AG20443 (cell line): ENCODE measurements at places on chromosomes 5 and 9.

- no peak for DNase-seq
Measured at GRCh38 chr5:150217038-150217437, 27.2 kb downstream of the SLC6A7 start.

DNA sequence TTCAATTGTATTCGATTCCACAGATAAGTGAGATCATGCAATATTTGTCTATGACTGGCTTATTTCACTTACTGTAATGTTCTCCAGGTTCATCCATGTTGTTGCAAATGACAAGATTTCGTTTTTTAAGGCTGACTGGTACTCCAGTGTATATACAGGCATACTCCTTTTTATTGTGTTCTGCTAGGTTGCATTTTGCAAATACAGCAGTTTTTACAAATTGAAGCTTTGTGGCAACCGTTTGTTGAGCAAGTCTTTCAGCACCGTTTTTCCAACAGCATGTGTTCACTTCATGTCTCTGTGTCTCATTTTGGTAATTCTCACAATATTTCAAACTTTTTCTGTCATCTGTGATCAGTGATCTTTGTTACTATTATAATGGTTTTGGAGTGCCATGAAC is 82.7 kb downstream of the DMXL1 start:
- DNase-seq, result no peak

DNA sequence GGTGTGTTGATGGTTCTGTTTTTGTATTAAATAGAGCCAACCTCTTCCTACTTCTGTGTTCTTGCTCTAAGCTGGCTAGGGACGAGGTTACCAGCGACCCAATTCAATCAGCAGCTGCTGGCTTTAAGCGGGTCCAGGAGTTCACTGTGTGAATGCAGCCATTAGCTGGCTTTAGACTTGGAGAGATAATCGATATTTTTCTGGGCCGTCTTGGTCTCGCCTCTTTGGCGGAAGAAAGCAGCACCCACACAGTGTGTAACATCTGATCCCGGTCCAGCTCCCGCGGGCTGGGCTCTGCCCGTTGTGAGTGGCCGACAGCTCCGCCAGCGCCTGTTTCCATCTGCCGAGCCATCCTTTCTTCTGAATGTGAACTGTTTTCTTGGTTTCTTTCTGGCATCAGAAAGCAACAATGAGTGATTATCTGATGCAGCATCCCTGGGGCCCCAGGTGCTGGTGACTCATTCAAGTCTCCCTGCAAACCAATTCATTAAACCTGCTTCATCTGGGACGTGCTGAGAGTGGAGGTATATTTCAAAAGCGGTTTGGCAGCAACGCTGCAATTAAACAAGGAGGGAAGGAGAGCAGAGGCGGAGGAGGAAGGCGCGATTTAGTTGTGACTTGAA is 90.8 kb upstream of the IRX4 start:
- peak; percentile 1 for DNase-seq

- DNase-seq, result no peak
Measured at GRCh38 chr5:116389601-116390000, 185.0 kb downstream of the SEMA6A start.

DNA sequence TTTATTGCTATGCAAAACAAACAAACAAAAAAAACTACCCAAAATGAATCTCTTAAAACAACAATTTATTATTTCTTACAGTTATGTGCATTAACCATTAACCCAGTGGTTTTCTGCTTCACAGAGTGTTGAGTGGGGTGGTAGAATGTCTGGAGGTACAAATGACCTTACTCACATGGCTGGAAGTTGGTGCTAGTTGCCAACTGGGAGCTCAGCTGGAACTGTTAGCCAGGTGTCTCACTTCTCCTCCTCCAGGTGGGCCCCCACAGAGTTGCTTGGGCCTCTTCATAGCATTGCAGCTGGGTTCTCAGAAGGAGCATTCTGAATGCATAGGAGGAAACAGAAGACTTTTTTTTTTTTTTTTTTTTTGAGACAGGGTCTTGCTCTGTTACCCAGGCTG is 10.5 kb upstream of the B4GALT1 start:
- no peak for DNase-seq

DNA sequence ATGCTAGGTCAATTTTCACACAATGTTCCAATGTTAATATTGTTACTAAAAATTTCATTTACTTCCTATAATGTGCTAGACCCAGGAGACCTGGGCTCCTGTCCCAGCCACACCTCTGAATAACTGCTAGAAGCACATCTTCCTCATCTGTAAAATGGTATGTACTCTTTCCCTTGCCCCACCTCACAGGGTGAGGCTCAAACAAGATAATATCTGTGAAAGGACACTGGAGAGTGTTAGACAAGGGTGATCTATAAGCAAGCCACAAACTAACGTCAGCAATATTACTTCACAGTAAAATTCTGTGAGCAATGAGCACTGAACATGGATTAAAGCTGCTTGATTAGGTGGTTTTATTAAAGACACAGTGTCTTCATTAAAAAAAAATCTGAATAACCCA is 186.4 kb downstream of the EPB41L4A start:
- DNase-seq, result no peak

GRCh38 chr5:61790678-61791077 is 458.6 kb downstream of the ZSWIM6 start:
- DNase-seq, result no peak

- DNase-seq, result no peak
Measured at GRCh38 chr5:174309131-174309795, 263.8 kb downstream of the NSG2 start.

- DNase-seq, result peak; percentile 93
Measured at GRCh38 chr5:169695919-169696490, 58.9 kb downstream of the DOCK2 start.

DNA sequence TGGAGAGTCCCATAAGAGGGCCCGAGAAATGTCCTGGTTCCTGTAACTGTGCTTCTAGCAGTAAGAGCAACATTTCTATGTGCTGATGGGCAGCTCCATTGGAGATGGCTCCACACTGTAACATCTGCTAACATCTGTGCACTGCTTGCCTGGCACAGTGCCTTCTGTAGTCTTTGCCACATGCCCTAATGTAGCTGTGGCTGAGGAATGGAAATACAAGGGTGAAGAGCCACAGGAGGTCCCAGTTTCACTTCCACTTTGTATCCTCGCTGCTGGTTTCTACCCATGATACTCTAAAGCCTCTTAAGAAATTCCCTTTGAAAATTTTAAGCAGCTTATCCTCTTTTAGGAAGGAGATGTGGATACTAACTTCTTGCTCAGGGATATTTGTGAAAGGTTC is 97.4 kb downstream of the HOMER1 start:
- peak; percentile 44 for DNase-seq

- DNase-seq, result no peak
Measured at GRCh38 chr9:96113032-96113431, 188.9 kb downstream of the HSD17B3 start.

- DNase-seq, result peak; percentile 85
Measured at GRCh38 chr5:81768935-81769452, 18.1 kb upstream of the SSBP2 start.

DNA sequence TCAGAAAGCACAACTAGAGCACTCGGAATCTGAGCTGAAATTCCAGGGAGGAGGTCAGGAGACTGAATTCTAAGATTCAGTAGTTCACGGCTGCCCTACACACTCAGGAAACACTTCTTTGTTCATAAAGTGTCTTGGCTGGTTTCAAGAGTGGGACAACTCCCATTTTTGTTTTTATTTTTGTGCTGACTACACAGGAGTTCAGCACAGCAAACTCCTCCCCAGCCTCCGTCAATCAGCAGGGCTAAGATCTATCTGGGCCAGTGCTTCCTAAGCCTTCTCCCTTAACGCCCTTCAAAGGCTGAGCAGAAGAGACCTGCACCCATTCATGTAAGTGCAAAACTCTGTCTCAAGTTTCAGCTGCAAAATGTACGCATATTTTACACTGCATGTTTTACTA is 250.1 kb downstream of the CRB2 start:
- no peak for DNase-seq

GRCh38 chr9:33795281-33795680 is at the start of gene PRSS3:
TSS of gene PRSS3 (plus strand) at chr9:33795561. CDS start at chr9:33795574, 13 bp downstream.
- DNase-seq, result no peak

- DNase-seq, result no peak
Measured at GRCh38 chr5:127031863-127032232, 1.5 kb upstream of the MARCHF3 start.

- DNase-seq, result no peak
Measured at GRCh38 chr9:7216004-7216841, 458.4 kb downstream of the KDM4C start.

DNA sequence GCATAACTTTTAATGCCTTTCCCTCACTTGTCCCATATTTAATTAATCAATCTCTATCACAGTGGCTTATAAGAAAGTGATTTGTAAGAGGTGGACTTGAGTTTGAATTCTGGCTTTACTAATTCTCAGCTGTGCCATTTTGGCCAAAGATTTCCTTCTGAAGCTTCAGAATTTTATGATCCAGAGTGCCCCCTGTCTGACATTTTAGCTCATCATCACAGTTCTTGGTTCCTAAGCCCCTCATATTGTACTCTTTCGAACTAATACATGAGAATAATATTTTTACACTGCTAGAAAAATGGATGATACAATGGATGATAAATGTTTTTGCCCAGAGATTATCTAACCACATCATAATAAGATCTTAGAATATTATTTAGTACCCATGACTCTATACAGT is 1014.1 kb downstream of the PTPRD start:
- no peak for DNase-seq

GRCh38 chr5:98564836-98565235 is 208.6 kb upstream of the RGMB start:
- no peak for DNase-seq

- no peak for DNase-seq
Measured at GRCh38 chr9:97963232-97963631, 19.9 kb upstream of the ANP32B start.

DNA sequence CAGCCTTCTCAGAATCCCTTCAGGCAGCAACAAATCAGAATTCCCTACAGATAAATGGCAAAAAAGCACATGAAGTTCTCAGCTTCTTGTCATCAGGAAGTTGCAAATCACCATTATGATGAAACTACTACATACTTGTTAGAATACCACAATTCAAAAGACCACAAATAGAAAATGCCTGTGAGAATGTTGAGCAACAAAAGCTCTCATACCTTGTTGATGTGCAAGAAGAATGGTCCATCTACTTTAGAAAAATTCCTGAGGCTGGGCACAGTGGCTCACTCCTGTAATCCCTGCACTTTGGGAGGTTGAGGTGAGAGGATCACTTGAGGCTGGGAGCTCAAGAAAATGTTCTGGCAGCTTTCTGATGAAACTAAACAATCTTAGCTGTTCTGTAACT is 278.1 kb downstream of the ICE1 start:
- DNase-seq, result no peak

DNA sequence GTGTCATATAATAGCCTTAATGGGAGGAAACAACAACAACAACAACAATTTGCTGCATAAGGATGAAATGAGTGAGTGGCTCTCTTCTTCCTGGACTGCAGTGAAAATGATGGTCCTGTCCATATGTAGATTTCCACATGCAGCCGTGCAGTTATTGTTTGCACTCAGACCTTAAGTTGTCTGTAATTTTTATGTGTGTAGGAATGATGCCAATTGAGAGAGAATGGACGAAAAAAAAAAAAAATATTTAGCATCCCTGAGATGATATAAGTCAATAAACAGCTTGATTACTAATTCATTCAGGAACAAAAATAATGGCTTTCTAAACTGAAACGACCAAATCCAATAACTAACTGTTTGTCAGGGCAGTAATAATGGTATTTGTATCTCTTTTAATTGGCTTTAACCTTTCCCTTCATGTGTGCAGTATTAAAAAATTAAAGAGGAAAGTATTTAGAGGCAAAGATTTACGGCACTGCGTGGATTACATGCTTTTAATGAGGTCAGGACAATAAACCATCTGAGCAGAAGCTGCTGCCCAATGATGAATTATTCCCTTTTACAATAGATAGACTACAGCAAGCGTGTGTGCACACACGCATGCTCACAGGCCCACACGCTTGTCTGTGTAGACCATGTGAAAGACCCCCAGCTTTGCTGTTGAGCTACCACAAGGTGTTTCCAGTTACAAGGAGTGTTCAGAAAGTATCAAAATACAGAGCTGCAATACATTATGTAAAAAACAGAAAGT is 459.5 kb upstream of the WWC1 start:
- DNase-seq, result no peak

- DNase-seq, result no peak
Measured at GRCh38 chr9:97848480-97849237, 4.4 kb upstream of the FOXE1 start.

DNA sequence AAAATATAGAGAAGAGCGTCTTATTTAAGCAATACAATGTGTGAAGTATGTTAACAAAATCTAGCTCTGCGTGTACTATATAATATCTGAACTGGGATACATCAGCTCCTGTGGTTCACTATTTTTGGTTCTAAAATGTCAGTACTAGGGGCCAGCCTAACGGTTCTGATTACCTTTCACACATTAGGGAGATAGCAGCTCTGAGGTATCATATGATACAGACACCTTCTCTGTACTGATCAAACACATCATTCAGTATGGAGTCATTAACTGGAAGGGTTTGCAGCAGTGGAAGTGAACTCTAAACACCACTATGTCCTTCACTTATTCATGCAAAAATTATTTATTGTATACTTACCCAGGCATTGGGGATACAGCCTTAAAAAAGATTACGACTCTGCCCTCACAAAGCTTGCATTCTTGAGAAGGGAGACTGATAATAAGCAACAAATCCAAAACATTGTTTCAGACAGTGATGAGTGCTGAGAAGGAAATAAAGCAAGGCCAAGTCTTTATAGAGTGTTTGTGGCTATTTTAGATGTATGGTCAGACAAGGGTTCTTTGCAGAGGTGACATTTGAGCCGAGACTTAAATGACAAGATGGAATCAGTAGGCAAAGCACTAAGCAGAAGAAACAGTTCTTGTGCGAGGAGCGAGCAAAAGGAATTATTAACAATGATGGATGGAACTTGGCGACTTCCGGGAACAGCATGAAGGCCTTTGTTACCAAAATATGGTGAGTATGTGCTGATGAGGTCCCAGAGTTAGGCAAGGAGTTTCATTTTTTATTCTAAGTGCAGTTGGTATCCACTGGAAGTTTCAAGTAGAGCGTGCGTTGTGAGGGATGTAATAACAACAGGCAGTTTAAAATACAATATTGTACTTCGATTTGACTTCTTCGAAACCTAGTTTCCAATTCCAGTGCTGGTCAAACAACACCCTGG is 1.8 kb upstream of the LNPEP start:
- peak; percentile 25 for DNase-seq

GRCh38 chr9:129058965-129059795 is 21.7 kb upstream of the DOLPP1 start:
- no peak for DNase-seq

DNA sequence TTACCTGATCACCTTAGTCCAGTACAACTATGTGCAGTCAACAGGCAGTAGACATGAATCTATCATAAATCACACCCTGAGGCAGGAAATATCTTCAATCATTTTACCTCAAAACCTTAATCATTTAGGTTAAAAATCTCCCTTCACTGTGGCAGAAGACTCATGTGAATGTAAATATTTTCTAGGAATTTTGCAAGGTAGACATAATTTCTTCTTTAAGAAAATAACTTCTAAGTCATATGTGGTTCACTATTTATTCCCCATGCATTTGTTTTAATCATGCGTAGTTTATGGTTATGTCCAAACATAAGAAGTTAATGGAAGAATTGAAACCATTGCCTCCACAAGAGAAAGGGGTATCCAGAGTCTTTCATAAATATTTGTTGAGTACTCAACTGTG is 97.0 kb downstream of the HMHB1 start:
- DNase-seq, result no peak
